Spleen (tissue), 13 donors: ENCODE measurements at places on chromosomes 4 and X. TPM values are rescaled to one million over a fixed set of nuclear protein-coding genes. Genes with fewer than 3 reads are reported as not detected.

BDH2 gene
- total RNA-seq = 16.8 TPM

PGAM4 gene
- total RNA-seq = not detected

TRIM60 gene
- total RNA-seq = not detected

SSX2B gene
- not detected for total RNA-seq

MTNR1A gene
- not detected for total RNA-seq

DNA sequence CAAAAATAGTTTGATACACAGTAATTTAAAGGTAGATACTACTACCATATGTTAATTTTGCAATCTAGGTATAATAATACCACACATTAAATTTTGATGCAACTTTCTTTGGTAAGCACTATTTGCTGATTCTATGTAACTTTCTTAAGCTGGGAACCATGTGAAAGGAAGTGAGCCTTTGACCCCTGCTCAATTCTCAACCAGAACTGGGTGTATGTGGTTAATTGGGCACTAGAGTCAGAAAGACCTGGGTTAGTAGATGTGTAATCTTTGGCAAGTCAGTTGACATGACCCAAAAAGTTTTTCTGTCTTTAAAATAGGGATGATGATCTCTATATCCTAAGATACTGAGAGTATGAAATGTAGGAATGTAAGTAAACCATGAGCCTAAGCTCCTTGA, 22.4 kb downstream of the TLR2 start:
- peaks cover 9% of the 10 kb centered on the region for H3K4me1 ChIP-seq
- no peak overlapping the region for H3K27ac ChIP-seq
- no peak for DNase-seq
- no peaks in the 10 kb centered on the region for H3K27me3 ChIP-seq
- peaks cover 8% of the 10 kb centered on the region for H3K36me3 ChIP-seq
- no peak overlapping the region for H3K4me3 ChIP-seq

DNA sequence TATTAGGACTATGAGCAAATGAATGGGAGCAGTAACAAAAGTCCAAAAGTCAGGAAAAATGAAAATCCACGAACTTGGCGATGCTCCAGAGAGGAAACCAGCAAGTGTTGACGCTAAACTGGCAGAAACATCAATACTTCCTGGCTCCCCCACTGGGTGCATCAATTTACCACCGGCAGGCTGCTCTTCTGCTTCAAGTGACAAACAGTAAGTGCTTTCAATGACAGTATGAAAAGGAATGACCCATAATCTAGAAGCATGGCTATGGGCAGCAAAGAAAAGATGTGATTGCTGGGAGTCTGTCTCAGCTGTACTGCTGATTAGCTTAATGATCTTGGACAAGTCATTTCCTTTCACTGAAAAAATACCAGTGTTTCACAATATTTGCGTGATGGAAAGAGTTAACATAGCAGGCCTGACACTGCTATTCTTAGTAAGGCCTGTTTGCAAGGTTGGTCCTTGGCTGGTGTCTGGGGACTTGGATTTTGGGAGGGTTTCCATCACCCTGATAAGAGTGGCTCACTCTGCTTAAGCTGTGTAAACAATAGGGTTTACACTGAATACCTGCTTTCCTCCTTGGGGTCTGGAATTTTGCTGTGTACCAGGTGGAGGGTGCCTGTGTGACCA, 8.7 kb downstream of the ATP11C start:
- DNase-seq = no peak
- no peak overlapping the region for H3K27ac ChIP-seq
- no peaks in the 10 kb centered on the region for H3K36me3 ChIP-seq
- peaks cover 28% of the 10 kb centered on the region for H3K4me1 ChIP-seq
- no peaks in the 10 kb centered on the region for H3K27me3 ChIP-seq
- no peak overlapping the region for H3K4me3 ChIP-seq

DNA sequence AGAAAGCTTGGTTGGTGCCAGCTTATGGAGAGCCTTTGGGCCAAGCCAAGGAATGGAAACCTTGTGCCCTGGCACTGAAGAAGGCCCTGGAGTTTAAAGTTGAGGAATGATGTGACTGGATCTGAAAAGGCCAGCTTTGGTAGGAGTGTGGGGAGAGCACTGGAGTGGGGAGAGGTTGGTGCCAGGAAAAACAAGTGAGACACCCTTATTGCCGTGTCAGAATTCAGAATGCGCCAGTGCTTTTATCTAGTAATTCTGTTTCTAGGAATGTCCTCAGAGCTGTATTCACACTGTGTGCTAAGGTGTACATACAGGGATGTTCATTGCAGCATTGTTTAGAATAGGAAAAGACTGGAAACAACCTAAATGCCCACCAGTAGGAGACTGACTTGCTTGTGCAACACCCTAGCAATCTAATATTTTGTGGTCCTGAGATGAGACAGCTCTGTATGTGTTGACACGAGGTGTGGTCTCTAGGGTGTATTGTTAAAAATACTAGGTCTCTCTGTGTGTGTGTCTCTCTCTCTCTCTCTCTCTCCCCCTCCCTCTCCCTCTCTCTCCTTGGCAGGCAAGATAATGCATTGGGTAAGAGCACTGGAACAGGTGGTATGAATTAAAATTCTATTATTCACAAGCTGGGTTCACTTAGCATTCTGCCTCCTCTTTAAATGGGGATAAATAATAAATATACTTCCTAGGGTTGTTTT, 107.8 kb downstream of the GATB start:
- no peak overlapping the region for H3K4me3 ChIP-seq
- H3K27ac ChIP-seq = no peak overlapping the region
- H3K36me3 ChIP-seq = no peaks in the 10 kb centered on the region
- no peaks in the 10 kb centered on the region for H3K27me3 ChIP-seq

GRCh38 chrX:118724775-118725174, 2.6 kb upstream of the IL13RA1 start:
- H3K27me3 ChIP-seq = no peaks in the 10 kb centered on the region
- H3K4me3 ChIP-seq = no peak overlapping the region
- no peaks in the 10 kb centered on the region for H3K36me3 ChIP-seq
- no peak for DNase-seq
- peak overlapping the region; percentile 65 for H3K27ac ChIP-seq

DNA sequence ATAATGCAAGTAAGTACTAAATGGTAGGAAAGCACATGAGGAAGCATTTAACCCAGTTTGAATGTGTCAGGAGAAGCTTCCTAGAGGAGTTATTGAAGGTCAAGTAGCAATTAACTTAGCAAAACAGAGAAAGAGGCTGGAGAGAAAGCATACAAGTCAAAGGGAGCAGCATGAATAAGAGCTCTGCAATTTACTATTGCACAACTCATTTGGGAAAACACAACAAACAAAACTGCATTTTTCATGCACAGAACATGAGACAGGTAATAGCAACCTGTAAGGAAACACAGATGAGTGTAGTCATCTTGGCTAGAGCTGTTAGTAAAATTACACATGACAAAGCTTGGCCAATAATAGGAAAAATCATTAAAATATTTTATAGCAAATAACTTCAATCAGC, 538.1 kb downstream of the PPP4R3C start:
- no peaks in the 10 kb centered on the region for H3K27me3 ChIP-seq
- H3K4me3 ChIP-seq = no peak overlapping the region
- H3K36me3 ChIP-seq = no peaks in the 10 kb centered on the region
- no peak overlapping the region for H3K27ac ChIP-seq
- no peak for DNase-seq

GRCh38 chr4:126306152-126306869, 991.6 kb downstream of the FAT4 start:
- H3K27me3 ChIP-seq = no peaks in the 10 kb centered on the region
- no peak overlapping the region for H3K27ac ChIP-seq
- no peaks in the 10 kb centered on the region for H3K4me1 ChIP-seq
- DNase-seq = no peak
- no peaks in the 10 kb centered on the region for H3K36me3 ChIP-seq

DNA sequence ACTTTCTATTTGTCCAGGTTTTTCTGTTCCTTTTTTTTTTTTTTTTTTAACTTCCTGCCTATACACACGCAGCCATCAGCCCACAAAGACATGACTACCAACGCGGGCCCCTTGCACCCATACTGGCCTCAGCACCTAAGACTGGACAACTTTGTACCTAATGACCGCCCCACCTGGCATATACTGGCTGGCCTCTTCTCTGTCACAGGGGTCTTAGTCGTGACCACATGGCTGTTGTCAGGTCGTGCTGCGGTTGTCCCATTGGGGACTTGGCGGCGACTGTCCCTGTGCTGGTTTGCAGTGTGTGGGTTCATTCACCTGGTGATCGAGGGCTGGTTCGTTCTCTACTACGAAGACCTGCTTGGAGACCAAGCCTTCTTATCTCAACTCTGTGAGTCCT, 2.1 kb downstream of the EBP start:
- no peak overlapping the region for H3K27ac ChIP-seq
- no peaks in the 10 kb centered on the region for H3K27me3 ChIP-seq
- H3K4me3 ChIP-seq = no peak overlapping the region

DNA sequence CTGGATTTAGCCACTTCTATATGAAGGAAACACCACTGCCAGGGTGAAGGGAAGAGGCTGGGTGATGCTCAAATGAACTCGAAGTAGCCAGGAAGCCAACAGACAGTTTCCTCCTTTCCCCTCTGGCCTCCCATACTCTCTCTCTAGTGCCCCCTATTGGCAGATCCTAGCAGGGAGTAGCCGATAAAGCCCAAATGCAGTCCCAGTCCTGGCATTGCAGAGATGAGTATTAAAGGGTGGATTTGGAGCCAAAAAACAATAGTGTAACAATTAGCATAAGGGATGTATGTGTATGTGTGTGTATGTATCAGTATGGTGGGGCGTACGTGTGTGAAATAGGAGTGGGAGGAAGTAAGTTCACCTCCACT, 213.8 kb upstream of the LDB2 start:
- no peaks in the 10 kb centered on the region for H3K4me1 ChIP-seq
- no peak for DNase-seq
- no peaks in the 10 kb centered on the region for H3K27me3 ChIP-seq
- no peaks in the 10 kb centered on the region for H3K36me3 ChIP-seq
- no peak overlapping the region for H3K27ac ChIP-seq
